Stimulated activated CD8-positive, alpha-beta memory T cell treated with anti-CD3 and anti-CD28 coated beads, Interleukin-15, amount 100 ng/mL, for 48 hours (primary cell): ENCODE measurements at places on chromosomes 3 and 15.

GRCh38 chr3:112357930-112358780, 25.2 kb downstream of the CD200 start:
- no peak for DNase-seq

GRCh38 chr3:184724699-184725098, 12.8 kb upstream of the MAGEF1 start:
- no peak for DNase-seq

DNA sequence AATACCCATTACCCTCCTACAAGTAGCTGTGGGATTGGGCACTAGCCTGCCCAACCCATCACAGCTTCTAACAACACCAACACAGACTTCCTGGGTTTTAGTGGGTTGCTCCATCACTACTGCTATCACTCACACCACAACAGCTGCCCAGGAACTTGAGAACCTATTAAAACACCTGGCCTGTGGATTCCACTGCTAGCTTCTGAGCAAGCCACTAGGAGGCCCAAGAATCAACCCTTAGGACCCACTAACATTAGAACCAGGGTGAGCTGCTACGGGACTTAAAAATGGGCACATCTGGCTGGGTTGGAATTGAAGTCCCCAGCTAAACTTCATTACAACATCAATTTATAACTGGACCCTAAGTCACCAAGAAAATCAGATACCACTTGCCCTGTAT, 113.2 kb upstream of the TP63 start:
- DNase-seq, result no peak

GRCh38 chr3:100401674-100402041, 319 bp downstream of the LNP1 start:
- DNase-seq, result peak; percentile 9

- no peak for DNase-seq
Observed at GRCh38 chr15:75348034-75348561, 1.3 kb downstream of the NEIL1 start.

DNA sequence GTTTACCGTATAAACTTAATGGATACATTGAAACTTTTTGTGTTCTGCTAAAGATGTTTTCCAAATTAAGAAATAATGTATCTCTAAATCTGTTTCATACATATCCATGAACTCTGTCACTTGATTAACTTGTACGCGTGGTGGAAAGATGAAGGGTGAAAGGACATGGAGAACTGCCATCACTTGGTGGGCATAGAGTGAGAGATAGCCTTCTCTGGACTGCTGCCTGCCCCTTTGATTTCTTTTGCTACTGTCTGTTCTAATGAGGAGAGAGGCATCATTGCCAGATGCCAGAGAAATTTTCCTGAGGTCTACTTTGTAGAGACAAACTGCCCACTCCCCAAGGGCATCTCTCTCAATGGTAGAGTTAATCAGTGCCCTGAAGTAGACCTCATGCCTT, 120.5 kb downstream of the SLMAP start:
- DNase-seq, result no peak

DNA sequence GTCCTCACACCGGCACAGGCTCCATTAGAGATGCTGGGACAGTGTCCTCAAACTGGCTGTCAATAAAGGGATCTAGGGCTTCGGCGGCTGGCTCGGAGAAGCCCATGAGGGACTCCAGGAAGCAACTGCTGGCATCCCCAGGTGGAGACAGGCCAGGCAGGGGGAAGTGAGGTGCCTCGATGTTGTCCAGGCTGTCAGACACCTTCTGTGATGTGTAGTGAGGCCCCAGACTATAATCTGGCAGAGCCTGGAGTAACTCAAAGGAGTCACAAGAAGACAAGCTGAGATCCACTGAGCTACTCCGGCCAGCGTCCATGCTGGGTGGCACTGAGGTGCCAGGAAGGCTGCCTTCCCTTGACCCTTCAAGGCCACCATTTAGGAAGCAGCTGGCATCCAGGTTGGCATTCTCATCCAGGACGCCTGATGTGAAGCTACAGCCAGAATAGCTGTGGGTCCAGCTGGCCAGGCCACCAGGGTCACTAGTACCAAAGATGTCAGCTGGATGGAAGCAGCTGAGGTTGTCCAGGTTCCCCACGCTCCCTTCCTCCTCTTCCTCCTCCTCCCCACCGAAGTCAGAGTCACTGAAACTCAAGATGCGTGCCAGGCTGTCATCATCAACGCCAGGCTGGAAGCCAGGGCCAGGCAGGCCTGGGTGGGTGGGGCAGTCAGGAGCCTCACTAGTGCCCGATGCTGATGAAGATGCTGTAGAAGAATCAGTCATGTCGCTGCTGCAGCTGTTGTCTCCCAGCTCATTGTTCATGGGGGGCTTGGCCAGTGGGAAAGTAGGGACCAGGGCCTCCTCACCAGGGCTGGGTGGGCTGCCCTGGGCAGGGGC, 10.1 kb downstream of the CSRNP1 start:
- no peak for DNase-seq
